CD4-positive, alpha-beta T cell treated with Interleukin-10 for 1 hour (primary cell): ENCODE measurements at places on chromosomes 2 and 18.

DNA sequence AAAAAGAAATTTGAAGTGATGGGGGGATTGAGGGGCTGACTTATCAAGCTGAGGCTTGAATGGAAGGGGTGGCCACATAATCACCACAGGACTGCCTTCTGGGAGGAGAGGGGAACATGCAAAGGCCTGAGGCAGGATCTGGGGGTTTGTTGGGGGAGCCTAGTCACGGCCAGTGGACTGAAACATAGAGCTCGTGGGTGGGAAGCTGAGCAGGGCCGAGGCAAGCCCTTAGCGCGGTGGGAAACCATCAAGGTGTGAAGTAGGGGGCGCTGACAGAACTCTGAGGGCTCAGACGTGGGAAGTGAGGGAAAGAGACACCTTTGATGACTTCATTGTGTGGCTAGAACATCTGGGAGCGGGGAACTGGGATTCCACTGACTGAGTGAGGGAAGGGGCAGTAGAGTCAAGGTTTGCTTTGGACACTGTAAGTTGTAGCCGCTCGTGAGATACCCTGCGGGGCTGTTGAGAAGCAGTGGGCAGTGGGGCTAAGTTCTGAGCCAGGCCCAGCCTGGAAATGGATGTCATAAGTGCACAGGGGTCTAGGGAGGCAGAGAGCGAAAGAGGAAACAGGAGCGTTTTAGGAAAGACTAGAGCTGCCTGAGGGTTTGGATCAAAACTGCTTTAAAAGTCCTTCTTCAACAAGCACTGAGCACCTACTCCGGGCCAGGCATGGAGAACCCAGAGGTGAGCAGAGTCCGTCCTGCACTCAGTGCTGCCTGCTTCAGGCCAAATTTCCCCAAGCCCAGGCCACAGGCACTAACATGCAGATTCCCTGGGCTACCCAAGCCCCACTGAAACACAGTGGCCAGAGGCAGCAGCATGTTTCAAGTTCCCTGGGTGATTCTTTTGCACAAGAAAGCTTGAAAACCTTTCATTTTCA is 686 bp upstream of the SNORC start:
- no peak for DNase-seq

DNA sequence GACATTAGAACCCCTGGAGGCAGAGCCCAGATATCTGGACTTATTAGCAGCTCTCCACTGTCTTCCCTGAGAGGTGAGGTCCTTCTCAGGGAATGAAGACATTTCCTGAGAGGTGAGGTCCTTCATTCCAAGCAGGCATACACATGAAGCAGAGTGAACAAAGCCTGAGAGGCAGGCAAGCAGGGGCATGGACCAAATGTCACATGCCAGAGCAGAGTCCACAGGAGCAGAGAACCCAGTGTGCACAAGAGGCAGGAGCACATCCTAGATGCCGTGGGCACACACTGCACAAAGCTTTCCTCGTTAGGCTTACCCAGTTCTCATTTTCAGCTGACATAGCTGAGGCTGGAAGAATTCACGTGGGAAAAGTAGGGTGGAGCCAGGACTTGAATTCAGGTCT is 759.9 kb upstream of the HS6ST1 start:
- DNase-seq: no peak

DNA sequence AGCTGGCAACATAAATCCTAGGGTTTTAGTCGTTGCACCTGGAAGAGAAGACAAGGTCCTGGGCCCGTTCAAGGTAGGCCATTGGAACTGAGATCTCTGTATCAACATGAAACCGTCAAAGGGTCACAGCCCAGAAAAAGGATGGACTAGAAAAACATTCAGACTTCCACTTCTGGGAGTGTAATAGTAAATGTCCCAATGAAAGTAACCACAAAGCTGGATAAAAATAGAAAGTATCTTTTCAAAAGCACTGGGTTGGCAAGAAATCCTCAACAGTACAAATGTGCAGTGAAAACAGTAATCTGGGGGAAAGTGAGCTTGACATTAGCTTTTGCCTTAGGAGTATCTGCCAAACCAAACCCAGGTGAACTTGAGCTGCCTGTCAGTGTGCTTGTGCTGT is 12.9 kb downstream of the CGREF1 start:
- DNase-seq: no peak

- no peak for DNase-seq
These were observed 160.8 kb downstream of the TGIF1 start for GRCh38 chr18:3610813-3611212.

GRCh38 chr2:80737047-80737446 is 432.5 kb upstream of the LRRTM1 start:
- no peak for DNase-seq

- DNase-seq: no peak
These were observed 72.5 kb downstream of the DGKD start for GRCh38 chr2:233426619-233427342.

DNA sequence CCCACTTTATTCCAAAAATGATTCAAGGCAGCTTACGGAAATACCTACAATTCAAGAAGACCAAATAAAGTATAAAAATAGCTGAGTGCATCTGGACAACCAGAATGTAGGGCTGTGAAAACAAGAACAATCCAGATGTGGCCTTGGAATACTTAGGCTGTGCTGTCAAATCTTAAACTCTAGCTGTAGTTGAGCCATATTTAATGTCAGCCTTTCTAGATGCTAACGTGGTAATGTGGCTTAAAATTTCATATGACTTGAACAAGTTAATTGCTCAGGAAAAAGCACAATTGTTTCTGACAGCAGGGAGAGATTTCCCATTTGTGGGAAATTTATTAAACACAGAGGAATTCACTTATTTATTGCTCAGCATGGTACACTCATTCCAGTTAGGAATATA is 14.6 kb upstream of the NAPG start:
- no peak for DNase-seq
